ENCODE measurements at places on chromosomes 3 and 15.
A peak's percentile ranks its signal among the peaks of the same experiment; 100 is the strongest.

DNA sequence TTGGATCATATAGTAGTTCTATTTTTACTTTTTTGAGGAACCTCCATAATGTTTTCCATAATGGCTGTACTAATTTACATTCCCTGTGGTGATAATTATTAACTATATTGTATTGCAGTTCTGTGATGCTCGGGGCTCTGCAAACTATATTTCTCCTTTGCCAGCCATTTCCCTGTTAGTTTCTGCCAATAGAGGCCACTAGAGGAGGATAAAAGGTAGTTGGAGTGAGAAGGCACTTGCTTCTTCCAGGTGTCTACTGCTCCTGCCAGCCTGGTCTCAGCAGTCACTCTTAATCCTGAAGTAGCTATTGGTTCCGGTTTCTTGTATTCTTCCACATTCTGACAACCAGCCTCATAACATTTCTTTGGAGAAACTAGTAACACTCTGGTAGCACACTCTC lies 233.9 kb upstream of the GBE1 start:
- H3K4me3 ChIP-seq: no peak overlapping the region
- H3K27me3 ChIP-seq: no peaks in the 10 kb centered on the region
- H3K4me1 ChIP-seq: no peaks in the 10 kb centered on the region
- H3K27ac ChIP-seq: no peak overlapping the region
- no peak for DNase-seq

- H3K4me1 ChIP-seq: no peaks in the 10 kb centered on the region
- H3K4me3 ChIP-seq: no peak overlapping the region
- H3K36me3 ChIP-seq: no peaks in the 10 kb centered on the region
- H3K27ac ChIP-seq: no peak overlapping the region
- H3K27me3 ChIP-seq: no peaks in the 10 kb centered on the region
Measured at GRCh38 chr3:153026026-153026425, 136.0 kb upstream of the RAP2B start.

DNA sequence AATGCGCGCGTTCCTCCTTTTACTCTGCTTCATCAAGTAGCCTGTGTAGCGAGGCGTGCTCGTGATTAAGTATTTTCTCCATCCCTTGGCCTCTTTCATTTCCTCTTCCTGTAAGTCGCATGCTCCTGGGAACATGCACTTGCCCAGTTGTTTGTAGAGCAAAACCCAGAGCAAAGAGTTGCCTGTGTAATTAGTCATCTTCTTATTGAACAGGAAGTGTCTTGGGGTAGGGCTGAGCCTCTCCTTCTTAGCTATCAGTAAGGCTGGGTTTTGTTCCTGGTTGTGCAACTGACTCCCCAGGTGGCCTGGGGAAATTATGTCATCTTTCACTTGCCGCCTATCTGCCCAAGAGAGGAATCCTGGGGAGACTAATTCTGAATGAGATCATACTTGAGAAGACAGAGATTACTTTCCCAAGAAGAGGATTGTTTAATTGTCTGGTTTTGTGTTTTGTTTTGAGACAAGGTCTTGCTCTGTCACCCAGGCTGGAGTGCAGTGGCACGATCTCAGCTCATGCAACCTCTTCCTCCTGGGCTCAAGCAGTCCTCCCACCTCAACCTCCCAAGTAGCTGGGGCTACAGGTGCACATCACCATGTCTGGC lies 14.9 kb downstream of the LIPH start:
- no peaks in the 10 kb centered on the region for H3K36me3 ChIP-seq
- DNase-seq: peak; percentile 67
- no peaks in the 10 kb centered on the region for H3K4me1 ChIP-seq
- peak overlapping the region; percentile 70 for H3K27ac ChIP-seq
- H3K27me3 ChIP-seq: no peaks in the 10 kb centered on the region
- H3K4me3 ChIP-seq: no peak overlapping the region

GRCh38 chr3:83454353-83454752 lies 1504.4 kb upstream of the CADM2 start:
- no peaks in the 10 kb centered on the region for H3K4me1 ChIP-seq
- H3K27ac ChIP-seq: no peak overlapping the region
- DNase-seq: no peak
- no peaks in the 10 kb centered on the region for H3K27me3 ChIP-seq

GRCh38 chr3:27345493-27345892 lies 23.7 kb downstream of the NEK10 start:
- no peaks in the 10 kb centered on the region for H3K4me1 ChIP-seq
- peak; percentile 18 for DNase-seq
- no peaks in the 10 kb centered on the region for H3K27me3 ChIP-seq
- no peak overlapping the region for H3K27ac ChIP-seq

DNA sequence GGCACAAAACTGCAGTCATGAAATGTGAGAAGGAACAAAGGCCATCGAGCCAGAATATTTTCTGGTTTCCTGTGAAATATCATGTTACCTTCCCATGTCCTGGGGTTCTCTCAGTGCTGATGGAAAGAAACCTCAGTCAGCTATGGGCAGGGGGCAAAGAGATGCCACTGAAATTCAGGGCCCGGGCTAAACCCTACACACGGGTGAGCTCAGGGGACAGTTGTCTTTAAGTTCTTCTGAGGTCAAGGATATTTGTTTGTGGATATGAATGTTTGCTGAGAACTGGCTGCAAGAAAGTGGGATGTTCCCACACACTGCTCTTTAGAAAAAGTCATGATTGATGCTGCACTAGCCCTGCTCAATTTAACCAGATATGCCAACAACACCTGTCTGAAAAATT lies 187.2 kb downstream of the MEX3B start:
- H3K27me3 ChIP-seq: no peaks in the 10 kb centered on the region
- no peak for DNase-seq
- H3K27ac ChIP-seq: no peak overlapping the region

DNA sequence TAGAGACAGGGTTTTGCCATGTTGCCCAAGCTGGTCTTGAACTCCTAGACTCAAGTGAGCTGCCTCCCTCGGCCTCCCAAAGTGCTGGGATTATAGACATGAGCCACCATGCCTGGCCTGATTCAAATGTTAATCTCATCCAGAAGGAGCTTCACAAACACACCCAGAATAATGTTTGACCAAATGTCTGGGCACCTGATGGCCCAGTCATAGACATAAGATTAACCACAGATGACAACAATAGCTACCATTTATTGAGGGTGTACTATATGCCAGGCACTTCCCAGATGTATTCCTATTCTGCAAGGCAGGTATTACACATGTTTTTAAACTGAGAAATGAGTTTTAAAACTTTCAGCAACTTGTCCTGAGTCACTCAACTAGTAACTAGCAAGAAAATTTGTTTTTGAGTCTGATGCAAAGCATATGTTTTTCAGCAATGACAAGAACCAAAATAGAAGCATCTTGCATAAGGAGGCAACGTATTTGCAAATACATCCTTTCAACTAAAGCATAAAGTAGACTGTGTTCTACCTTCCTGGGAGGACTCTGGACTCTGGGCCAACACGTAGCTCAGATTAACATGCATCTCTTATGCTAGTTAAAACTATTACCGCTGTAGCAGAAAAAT lies 8.1 kb upstream of the SPG21 start:
- H3K36me3 ChIP-seq: no peaks in the 10 kb centered on the region
- H3K27me3 ChIP-seq: no peaks in the 10 kb centered on the region
- no peak overlapping the region for H3K27ac ChIP-seq
- DNase-seq: no peak

GRCh38 chr3:33437556-33438283 lies 2.5 kb downstream of the UBP1 start:
- no peak for DNase-seq
- H3K4me3 ChIP-seq: peak overlapping the region; percentile 73
- no peaks in the 10 kb centered on the region for H3K4me1 ChIP-seq
- no peaks in the 10 kb centered on the region for H3K36me3 ChIP-seq
- H3K27ac ChIP-seq: peak overlapping the region; percentile 80
- no peaks in the 10 kb centered on the region for H3K27me3 ChIP-seq

DNA sequence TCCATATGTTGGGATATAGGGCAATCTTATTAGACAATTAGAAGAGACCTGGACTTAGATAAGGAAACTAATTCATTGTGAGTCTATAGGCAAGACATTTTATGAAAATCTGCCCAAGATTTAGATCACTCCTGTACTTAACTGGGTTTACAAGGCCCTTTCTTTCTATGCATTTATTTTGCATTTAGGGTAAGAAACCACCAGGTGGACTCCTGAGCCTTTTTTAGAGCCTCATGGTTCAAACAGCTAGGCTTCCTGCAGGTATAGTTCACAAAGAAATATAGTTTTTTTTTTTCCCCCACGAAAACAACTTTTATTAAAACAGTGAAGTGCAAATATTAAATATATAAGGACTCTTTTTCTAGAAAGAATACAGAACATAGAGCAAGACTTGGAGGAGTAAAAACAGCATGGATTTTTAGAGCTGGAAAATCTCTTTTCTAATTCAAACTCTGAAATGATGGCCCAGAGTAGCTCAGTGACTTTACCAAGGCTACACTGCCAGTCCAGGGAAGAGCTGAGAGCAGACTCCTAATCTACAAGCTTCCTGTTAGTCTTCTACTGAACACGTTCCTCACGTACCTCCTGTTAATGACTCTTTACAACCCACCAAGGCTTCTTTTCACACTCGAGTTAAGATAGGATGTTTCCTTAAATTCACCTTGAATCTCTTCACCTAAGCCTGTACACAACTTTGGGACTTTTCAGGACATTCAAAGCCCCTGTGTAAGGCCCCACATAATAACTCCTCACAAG lies 400.9 kb upstream of the ATP11B start:
- no peak overlapping the region for H3K4me3 ChIP-seq
- H3K4me1 ChIP-seq: no peaks in the 10 kb centered on the region
- DNase-seq: no peak
- H3K36me3 ChIP-seq: no peaks in the 10 kb centered on the region
- no peaks in the 10 kb centered on the region for H3K27me3 ChIP-seq
- H3K27ac ChIP-seq: no peak overlapping the region

- H3K27ac ChIP-seq: no peak overlapping the region
- H3K4me3 ChIP-seq: no peak overlapping the region
- no peak for DNase-seq
- no peaks in the 10 kb centered on the region for H3K36me3 ChIP-seq
- H3K27me3 ChIP-seq: no peaks in the 10 kb centered on the region
- no peaks in the 10 kb centered on the region for H3K4me1 ChIP-seq
Measured at GRCh38 chr3:151537726-151538125, 76.9 kb upstream of the IGSF10 start.

DNA sequence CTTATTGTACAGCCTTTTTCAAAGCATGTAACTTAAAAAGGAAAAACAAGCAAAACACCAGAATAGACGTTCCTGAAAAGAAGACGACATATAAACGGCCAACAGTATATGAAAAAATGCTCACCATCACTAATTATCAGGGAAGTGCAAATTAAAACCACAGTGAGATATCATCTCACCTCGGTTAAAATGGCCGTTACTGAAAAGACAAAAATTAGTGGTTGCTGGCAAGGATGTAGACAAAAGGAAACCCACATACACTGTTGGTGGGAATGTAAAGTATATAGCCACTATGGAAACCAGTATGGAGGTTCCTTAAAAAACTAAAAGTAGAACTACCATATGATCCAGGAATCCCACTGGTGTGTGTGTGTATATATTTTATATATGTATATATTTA lies 64.5 kb upstream of the MLF1 start:
- no peaks in the 10 kb centered on the region for H3K36me3 ChIP-seq
- no peak for DNase-seq
- no peak overlapping the region for H3K4me3 ChIP-seq
- H3K4me1 ChIP-seq: no peaks in the 10 kb centered on the region

DNA sequence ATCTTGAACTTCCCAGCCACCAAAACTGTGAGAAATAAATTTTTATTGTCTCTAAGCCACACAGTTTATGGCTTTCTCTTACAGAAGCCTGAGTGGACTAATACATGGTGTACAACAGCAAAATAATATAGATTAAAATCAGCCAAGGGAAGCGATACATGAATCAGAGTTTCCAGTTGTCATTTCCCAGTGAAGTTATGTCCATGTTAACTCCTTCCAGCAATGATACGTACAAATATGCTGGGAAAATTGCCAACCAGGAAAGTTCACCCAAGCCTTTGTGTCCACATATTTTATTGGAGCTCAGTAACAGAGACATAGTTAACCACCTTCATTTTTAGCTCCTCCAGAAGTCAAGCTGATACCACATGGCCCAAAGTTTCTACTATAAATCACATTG lies 280.9 kb upstream of the KCNMB2 start:
- H3K27me3 ChIP-seq: no peaks in the 10 kb centered on the region
- H3K27ac ChIP-seq: no peak overlapping the region
- no peak overlapping the region for H3K4me3 ChIP-seq
- no peaks in the 10 kb centered on the region for H3K36me3 ChIP-seq
- no peaks in the 10 kb centered on the region for H3K4me1 ChIP-seq
- peak; percentile 17 for DNase-seq

- no peaks in the 10 kb centered on the region for H3K27me3 ChIP-seq
- H3K27ac ChIP-seq: no peak overlapping the region
- H3K4me1 ChIP-seq: no peaks in the 10 kb centered on the region
Measured at GRCh38 chr15:55008421-55008820, 188.3 kb downstream of the RSL24D1 start.

GRCh38 chr15:63232405-63232804 lies 43.0 kb downstream of the RAB8B start:
- no peak overlapping the region for H3K27ac ChIP-seq
- H3K36me3 ChIP-seq: no peaks in the 10 kb centered on the region
- DNase-seq: no peak
- no peaks in the 10 kb centered on the region for H3K27me3 ChIP-seq
- no peak overlapping the region for H3K4me3 ChIP-seq
- no peaks in the 10 kb centered on the region for H3K4me1 ChIP-seq

- no peaks in the 10 kb centered on the region for H3K36me3 ChIP-seq
- H3K27me3 ChIP-seq: no peaks in the 10 kb centered on the region
- no peak overlapping the region for H3K4me3 ChIP-seq
Measured at GRCh38 chr3:101068876-101069606, 75.8 kb upstream of the ABI3BP start.

GRCh38 chr3:179769411-179770247 lies 116.8 kb downstream of the USP13 start:
- no peaks in the 10 kb centered on the region for H3K27me3 ChIP-seq
- H3K27ac ChIP-seq: no peak overlapping the region
- H3K4me1 ChIP-seq: no peaks in the 10 kb centered on the region

GRCh38 chr3:99484871-99485270 lies 153.5 kb upstream of the COL8A1 start:
- no peaks in the 10 kb centered on the region for H3K36me3 ChIP-seq
- no peak overlapping the region for H3K4me3 ChIP-seq
- DNase-seq: no peak
- no peaks in the 10 kb centered on the region for H3K4me1 ChIP-seq

- no peak for DNase-seq
- no peaks in the 10 kb centered on the region for H3K27me3 ChIP-seq
- no peak overlapping the region for H3K27ac ChIP-seq
- H3K4me3 ChIP-seq: no peak overlapping the region
- no peaks in the 10 kb centered on the region for H3K36me3 ChIP-seq
- H3K4me1 ChIP-seq: no peaks in the 10 kb centered on the region
Measured at GRCh38 chr15:29790607-29791006, 31.7 kb downstream of the TJP1 start.

All from prostate gland (tissue), 2 donors.